ENCODE measurements at places on chromosomes 7 and 10.

- DNase-seq = no peak
Measured at GRCh38 chr10:70647086-70647485, 25.2 kb upstream of the ADAMTS14 start.

DNA sequence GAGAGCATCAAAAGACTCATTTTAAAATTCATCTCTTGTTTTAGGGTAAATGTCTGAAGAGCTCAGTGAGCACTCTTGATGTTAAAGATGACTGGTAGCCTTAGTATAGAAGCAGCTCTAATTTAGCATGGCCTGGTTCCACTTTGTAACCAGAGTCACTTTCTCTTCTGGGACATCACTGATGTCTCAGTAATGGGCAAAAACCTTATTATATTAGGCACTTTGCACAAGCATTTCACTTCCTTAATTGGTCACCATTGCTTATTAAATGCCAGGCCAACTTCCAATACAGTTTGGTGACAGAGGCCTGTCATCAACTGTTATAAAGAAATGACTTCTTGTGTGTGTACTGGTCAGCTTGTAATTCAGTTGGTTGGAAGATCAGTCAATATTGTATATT, 53.0 kb downstream of the STEAP1B start:
- no peak for DNase-seq

DNA sequence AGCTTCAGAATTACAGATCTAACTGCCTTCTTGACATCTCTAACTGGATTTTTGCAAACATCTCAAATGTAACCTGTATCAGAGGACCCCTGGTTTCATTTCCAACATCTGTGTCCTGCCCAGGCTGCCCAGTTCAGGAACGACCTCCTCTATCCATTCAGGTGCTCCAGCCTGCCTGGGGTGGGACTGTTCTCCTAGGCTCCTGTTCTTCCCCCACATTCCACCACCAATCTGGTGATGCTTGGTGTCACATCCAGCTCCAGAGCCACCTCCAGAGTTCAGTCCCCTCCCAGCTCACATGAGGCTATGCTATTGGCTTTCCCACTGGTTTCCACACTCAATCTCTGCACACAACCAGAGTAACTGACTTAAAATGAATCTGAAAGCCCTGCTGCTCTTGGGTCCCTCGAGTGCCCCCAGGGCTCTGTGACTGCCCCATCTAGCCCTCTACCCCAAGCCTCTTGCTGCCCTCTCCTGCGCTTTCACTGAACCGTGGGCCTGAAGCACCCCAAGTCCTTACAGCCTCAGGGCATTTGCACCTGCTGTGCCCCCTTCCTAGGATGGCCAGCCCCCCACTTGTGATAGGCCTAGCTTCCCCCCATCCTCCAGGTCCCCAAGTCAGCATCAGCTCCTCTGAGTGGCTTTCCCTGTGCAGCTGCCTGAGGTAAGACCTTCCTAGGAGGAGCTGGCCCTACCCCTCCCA, 46.1 kb downstream of the PPIF start:
- no peak for DNase-seq

DNA sequence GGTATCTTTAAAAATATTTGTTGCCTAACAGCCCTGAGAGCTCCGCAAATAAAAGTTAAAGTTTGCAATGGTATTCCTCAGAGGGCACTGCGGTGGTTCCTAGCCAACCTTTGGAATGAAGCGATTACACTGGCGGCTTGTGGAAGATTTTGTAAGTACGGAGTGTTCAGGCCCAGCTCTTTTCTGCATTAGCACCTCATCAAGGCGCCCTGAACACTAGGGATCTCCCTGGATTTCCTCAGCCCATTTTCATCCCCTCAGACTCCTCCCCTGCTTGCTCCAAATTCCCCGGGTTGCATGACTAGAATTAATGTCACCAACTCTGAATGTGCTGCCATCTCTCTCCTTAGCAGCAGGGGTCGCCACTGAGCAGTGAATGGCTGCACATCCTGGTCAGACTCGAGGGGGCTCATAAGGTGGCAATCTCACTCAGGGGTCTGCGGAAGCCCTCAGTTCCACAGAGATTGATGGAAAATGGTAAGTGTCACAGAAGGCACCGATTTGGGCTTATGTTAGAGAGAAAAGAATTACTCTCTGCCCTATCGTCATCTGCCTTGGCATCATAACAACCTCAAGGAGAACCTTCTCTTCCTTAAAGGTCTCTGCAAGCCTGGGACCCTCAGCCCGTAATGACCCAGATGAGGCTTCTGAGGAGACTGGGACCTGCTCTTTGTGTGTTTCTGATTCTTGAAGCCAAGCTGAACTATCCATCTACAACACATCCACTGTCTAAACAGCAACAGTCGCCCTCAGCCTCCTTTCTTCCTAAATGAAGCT, 262.8 kb upstream of the AOAH start:
- no peak for DNase-seq

DNA sequence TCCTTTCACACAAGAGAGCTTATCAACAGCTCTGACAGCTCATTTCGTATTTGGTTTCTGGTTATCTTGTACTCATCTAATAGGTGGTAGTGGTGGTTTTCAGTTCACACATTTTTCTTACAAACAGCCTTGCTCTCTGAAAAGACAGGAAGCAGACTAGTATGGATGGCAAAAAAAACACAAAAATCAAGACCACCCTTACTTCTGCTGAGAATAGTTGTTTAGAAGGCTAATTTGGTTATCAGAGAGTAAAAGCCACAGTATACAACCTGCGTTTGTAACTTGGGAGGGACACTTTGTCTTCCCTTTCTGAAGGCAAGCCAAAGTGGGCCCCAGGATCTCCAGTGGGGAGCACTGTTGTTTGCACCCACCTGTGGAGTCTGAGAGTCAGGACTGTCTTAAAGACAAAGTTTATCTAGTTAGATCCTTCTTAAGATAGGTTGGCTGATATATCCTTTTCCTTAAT, 68.0 kb downstream of the PIP4K2A start:
- no peak for DNase-seq

DNA sequence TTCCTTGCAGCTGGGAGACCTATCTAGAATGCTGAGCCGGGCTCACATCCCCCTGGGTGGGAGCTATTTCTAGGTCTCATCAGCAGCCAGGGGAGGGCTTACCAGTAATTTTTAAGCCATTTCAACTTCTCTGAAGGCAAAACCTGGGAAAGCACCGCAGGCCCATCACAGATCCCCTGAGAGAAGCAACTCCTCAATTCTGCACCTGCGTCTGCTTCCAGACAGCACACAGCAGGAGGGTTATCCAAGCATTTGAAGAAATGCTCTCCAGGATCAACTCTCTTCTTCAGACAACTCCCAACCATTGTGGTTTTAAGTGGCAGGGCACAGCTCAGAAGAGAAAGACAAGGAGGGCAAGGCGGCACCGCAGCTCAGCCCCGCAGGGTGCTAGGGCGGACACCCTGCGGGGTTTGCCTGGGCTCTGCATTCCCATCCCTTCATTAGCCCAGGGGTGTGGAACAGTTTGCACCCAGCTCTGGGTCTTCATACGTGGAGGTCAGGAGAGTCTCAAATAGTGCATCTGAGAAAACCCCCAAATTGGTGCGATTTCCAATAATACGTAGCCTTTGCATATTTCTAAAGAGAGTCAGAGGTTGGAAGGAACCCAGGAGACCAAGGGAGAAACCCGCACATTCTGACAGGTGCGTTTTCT, 618.7 kb downstream of the DNAJB6 start:
- DNase-seq = no peak

GRCh38 chr7:4957847-4958476, 1.0 kb downstream of the MMD2 start:
- no peak for DNase-seq

- DNase-seq = no peak
Measured at GRCh38 chr10:74194999-74195398, 44.0 kb downstream of the ADK start.
